ENCODE measurements at places on chromosomes 7 and 10.

DNA sequence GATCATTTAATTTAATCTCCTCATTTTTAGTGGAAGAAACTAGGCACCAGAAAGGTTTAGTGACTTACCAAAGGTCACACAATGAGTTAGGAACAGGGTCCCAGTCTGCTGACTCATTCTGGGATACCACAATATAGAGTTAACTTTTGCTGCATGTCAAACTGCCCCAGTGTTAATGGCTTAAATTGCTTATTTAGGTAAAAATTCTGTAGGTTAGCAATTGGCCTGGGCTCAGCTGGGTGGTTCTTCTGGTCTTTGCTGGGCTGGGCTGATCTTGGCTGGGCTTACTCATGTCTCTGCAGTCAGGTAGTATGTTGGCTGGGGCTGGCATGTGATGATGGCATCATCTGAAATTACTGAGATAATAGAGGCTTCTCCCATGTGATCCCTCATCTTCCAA lies 111.6 kb downstream of the EMX2 start:
- no peak for DNase-seq

DNA sequence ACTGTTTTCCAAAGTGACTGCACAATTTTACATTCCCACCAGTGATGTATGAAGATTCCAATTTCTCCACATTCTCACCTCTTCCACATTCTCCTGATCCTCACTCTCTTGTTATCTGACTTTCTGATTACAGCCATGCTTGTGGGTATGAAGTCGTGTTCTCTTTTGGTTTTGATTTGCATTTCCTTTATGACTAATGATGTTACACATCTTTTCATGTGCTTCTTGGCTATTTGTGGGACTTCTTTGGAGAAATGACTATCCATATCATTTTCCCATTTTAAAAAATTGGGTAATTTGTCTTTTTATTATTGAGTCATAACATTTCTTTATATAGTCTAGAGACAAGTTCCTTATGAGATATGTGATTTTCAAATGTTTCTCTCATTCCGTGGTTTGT lies 10.5 kb upstream of the GIMAP8 start:
- no peak for DNase-seq

GRCh38 chr7:79622781-79623180 lies 169.3 kb upstream of the MAGI2 start:
- no peak for DNase-seq

DNA sequence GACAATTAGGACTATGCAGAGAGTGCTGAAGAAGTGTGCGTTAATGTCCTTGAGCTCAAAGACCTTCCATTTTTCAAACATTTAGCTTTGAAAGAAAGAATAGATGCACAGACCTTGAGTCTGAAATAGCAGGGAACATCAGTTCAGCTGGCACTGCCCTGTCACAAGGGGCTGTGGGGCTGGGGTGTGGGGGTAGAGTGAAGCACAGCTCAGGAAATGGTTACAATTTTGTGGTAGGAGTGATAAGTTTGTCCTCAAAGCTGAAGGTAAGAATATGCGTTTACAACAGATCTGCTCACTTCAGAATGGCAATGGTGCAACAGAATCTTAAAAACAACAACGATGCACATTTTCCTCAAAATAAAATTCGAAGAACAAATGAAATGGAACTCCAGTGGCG lies 33.6 kb downstream of the SMKR1 start:
- DNase-seq: no peak

- DNase-seq: no peak
Measured at GRCh38 chr7:66877577-66878300, 43.3 kb upstream of the TMEM248 start.

DNA sequence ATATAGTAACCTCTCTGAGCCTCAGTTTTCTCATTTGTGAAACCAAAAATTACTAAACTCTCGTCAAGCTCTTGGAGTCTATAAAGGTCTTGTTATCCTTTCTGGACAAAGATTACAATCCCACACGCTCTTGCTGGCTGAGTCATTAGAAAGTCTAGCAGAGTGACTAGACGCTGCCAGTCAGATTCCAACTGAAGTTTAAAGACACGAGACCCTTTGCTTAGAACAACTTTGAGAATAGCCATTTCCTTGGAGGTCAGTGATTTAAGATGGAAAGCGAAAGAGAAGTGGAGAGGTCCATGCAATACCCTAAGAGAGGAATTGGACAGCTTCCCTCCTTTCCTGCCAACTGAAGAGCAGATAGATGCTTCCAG lies 119.5 kb downstream of the APBB1IP start:
- no peak for DNase-seq

GRCh38 chr10:107807836-107808235 lies 643.3 kb upstream of the SORCS1 start:
- DNase-seq: no peak

DNA sequence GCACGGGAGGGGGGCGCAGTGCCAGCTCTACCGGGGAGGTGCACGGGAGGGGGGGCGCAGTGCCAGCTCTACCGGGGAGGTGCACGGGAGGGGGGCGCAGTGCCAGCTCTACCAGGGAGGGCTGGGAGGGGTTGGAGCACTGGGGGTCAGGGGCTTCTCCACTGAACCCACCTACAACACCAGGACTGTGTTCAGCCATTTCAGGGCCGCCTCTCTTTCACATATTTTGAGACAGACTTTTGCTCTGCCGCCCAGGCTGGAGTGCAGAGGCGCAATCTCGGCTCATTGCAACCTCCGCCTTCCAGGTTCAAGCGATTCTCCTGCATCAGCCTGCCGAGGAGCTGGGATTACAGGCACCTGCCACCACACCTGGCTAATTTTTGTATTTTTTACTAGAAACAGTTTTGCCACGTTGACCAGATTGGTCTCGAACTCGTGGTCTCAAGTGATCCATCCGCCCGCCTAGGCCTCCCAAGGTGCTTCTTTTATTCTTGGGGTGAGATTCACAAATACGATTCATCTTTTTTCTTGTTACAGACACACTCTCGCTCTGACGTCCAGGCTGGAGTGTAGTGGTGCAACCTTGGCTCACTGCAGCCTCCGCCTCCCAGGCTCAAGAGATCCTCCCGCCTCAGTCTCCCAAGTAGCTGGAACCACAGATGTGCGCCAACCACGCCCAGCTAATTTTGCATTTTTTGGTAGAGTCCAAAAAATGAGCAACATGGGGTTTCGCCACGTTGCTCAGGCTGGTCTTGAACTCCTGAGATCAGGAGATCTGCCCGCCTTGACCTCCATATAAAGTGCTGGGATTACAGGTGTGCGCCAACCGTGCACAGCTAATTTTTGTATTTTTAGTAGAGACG lies 37.0 kb downstream of the ADAP1 start:
- DNase-seq: no peak

DNA sequence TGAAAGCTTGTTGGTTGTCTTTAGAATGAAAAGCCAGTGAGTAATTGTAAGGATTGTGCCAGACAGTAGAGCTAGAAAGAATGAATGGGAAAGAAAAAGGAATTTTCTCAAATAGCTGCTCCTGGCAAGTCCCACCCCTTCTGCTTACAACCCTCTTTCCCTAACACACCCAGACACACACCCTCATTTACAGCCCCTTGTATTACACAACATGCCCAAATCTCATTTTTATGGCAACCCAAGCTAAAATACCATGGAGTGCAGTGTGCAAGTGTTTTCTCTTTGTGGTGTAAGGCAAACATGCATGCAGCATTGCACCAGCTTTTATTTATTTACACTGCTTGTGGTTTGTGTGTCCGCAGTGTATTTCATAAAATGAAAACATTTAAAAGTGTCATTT lies 1.5 kb downstream of the PRKAR2B start:
- DNase-seq: no peak

GRCh38 chr7:2613931-2614600 lies 17.7 kb upstream of the TTYH3 start:
- DNase-seq: peak; percentile 80

- no peak for DNase-seq
Measured at GRCh38 chr10:14815681-14816080, 22.2 kb downstream of the CDNF start.

DNA sequence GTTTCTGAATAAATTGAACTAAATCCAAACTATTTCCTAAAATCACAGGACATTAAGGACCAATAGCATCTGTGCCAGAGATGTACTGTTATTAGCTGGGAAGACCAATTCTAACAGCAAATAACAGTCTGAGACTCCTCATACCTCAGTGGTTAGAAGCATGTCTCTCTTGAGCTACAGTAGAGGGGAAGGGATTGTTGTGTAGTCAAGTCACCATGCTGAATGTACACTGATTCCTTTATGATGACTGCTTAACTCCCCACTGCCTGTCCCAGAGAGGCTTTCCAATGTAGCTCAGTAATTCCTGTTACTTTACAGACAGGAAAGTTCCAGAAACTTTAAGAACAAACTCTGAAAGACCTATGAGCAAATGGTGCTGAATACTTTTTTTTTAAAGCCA lies 13.9 kb downstream of the MEST start:
- no peak for DNase-seq

DNA sequence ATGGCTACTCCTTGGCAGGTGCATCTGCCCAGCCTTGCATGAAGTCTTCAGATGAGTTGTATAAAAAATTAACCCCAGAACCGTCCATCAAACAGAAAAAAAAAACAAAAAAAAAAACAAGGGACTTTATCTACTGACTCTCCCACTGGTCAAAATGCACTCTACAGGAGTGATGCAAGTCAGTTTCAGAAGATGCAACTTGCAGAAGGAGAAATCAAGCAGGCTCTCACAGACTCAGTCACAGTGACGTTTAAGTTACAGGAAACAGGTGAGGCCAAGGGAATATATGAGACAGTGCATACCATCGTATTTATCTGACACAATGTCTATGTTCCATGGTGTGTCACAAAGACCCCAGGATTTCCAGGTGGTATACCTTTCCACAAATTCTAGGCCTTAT lies 17.5 kb upstream of the PRPS1L1 start:
- DNase-seq: no peak

DNA sequence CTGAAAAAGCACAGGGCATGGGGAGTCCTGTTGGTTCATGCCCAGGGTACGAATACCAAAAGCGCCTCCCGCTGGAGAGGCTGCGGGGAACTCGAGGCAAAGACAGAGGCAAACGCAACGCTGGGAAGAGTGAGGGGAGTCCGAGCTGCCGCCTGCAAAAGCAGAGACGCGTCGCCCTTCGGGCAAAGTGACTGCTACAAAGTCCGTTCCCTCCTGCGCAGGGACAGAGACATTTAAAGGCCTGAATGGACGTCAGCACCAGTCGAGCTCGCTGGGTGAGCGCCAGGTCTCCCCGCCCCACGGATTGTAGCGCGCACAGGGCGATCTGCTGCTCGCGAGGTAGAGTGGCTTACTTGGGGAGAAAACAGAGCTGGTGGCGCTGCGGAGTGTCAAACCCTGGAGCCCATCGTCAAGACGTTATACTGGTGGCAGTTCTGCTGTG lies 732.8 kb downstream of the ZWINT start:
- no peak for DNase-seq
